ENCODE measurements at places on chromosomes 2 and 18.
A peak's percentile ranks its signal among the peaks of the same experiment; 100 is the strongest.

DNA sequence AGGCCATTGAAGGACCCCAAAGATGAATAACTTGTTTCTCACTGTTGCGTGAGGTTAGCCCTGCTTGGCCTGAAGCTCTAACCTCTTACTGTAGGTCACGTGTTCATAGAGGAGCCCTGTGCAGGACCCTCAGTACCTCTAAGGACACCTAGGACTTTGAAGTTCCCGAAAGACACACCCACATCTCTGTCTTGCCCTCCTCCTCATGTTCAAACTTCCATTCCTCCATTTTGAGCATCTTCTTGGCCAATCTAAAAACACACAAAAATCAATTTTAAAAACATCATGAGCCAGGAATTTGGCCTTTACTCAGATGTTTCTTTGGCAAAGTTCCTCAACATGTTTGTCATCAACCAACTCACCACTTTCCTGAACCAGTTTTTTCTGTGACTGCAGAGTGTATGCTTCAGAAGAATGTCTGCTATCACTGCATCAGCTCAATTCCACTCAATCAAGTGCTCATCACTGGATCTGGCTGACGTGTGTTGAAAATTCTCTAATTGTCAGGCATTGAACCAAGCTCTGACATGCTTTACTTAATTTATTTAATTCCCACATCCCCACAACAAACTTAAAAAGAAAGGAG, 101.6 kb downstream of the AP1S3 start:
- DNase-seq, result peak; percentile 33

- DNase-seq, result no peak
Measured at GRCh38 chr18:6963452-6964097, 154.0 kb downstream of the LAMA1 start.

DNA sequence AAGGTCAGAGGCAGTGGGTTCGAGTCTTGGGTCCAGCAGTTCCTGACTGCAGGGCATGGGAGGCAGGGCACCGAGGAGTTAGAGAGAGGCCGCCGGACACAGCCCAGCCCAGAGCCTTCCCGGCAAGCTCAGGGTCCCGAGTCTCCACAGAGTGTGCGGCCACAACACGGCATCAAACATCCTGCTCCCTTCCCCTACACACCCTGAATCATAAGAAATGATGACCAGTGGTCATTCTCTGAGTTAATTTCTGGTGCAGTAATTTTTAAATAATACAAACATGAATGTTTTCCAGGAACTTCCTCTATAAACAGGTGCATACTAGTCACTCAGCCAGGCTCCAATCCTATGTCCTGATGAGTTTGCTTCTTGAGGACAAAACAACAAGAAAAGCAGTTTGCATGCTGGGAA, 118.0 kb downstream of the PXDN start:
- DNase-seq, result no peak

DNA sequence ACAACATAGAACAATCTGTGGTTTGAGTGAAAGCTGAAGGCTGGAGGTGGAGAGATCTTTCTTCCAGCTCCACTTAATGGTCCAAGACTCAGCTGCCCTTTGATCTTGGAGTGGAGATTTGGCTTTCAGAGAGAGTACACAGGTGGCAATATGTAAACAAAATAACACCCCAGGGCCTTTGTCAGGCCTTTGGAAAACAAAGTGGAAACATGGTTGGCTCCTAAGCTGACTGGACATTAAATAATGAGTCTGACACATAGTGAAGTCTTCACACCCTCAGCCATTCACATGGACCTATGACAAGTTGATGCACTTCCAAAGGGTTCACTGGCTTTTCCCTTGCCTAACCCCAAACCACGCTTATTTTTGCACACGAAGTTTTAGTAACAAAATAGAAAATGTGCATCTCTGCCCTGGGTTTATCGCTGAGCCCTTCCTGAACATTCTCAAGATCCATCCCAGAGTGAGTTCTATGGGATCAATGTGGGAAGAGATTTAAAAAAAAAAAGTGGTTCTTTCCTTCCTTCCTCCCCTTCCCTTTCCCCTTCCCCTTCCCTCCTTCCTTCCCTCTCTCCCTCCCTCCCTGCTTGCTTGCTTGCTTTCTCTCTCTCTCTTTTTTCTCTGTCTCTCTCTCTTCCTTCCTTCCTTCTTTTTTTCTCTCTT, 201.3 kb upstream of the NT5C1B start:
- DNase-seq, result no peak

DNA sequence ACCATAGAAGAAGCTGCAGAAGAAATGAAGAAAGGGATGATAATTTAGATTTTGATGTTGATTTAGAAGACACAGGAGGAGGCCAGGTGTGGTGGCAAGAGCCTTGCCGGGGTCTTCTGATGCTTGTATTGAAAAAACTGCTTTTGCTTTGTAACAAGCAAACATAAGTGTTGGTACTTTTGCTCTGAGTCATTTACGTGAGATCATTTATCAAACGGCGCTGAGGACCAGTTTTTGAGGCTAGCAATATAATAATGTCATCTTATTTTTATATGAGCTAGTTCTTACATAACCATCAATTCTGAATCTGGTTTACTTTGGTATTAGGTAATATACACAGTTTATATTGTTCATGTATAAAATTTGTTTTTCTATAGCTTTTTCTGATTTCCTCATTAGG, 30.6 kb downstream of the SPTBN1 start:
- DNase-seq, result no peak

GRCh38 chr2:33411765-33412164, 64.7 kb upstream of the RASGRP3 start:
- DNase-seq, result no peak

- no peak for DNase-seq
Measured at GRCh38 chr18:38571651-38572050, 1006.1 kb upstream of the CELF4 start.

DNA sequence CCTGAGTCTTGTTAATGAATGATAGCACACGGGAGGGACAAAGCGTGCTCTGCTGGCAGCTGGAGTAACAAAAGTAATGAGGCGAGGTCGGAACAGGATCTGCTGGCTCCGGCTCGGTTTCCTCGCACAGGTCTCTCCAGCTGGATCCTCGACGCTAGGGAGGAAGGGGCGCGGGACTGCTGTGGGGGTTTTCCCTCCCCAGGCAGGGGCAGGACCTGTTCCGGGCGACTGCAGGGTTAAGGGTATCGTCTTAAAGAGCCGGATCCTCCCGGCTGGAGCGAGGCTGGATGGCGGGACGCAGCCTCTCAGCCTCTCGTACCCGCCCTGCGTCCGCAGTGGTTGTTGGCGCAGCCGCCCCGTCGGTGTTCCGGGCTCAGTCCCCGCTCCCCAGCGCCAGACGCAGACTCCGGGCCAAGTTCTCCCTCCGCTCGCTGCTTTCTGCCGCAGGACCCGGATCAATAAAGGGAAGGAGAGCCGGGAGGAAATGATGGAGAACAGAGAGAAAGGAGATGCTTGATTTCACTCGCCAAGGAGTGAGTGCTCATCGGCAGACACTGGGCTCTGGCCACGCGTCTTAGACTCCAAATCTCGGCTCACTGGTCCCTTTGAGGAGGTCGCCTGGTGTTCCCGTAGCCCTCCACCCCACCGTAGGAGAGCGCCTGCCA, 1.1 kb upstream of the LIPG start:
- no peak for DNase-seq

- peak; percentile 51 for DNase-seq
Measured at GRCh38 chr2:241859436-241860183, 916 bp upstream of the PDCD1 start.

Data from skin of body (tissue), 3 donors.